EH (cell line): ENCODE measurements at places on chromosomes 7 and 10.
A peak's percentile ranks its signal among the peaks of the same experiment; 100 is the strongest.

- DNase-seq: no peak
Observed at GRCh38 chr7:118496138-118496644, 271.7 kb downstream of the ANKRD7 start.

DNA sequence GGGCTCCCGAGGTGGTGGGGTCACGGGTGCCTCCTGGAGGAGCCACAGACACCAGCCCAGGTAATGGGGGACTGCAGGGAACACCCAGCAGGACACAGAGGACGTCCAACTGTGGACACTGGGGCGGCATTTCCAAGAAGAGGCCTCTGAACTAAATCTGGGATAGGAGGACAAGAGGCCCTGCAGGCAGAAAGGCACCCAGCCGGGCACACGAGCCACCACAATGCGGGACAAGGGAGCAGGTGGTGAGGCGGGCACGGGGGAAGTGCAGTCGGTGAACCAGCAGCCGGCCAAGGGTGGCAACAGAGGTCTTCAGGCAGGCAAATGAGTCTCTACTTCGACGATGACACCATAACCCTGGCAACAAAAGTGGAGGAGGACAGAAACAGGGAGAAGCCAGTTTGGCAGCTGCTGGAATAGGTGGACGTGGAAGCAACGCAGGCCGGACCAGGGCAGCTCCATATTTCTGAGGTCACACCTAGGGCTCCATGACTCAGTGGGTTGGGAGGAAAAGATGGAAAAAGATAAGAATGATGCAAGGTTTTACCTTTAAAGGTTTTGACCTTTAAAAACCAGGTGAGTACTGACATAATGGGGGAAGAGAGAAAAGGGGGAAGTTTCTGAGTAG is 26.1 kb upstream of the GALNTL5 start:
- DNase-seq: no peak

DNA sequence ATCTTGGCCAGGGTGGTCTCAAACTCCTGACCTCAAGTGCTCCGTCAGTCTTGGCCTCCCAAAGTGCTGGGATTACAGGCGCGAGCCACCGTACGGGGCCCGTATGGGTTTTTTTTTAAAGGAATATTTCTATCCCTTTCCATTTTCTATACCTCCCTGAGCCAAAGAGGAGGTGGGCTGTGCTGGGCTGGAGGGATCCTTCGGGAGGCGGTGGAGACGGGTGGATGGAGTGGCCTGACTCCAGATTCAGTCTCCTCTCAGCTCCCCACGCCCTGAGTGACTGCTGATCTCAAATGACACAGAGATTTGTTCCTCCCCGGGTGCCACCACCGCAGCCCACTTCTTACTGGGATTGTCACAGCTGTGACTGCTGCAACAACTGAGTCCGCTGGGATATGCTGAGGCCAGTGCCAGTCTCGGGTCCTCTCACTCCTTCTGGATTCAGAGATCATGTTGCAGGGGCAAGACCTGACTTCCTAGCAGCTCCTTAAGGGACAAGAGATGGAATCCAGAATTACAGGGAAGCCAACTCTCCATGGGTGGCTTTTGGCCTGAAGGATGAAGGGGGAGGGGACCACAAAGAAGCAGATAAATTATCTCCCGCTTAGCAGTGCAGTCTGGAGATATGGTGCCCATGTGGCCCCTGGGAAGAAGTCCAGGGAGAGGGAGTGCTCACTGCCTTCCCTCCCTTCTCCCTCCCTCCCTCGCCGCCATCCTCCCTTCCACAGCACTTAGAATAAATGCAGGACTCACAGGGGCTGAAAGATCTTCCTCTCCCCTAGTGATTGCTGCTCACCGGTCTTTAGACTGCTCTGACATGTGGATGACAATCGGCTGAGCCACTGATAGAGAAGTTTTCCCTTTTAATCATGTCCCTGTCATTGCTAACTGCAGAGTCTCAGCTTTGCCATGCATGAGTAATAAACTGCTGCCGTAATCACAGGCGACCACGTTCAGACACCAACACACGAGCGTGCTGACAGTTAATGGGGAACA is 14.3 kb downstream of the GALNT17 start:
- DNase-seq: no peak

DNA sequence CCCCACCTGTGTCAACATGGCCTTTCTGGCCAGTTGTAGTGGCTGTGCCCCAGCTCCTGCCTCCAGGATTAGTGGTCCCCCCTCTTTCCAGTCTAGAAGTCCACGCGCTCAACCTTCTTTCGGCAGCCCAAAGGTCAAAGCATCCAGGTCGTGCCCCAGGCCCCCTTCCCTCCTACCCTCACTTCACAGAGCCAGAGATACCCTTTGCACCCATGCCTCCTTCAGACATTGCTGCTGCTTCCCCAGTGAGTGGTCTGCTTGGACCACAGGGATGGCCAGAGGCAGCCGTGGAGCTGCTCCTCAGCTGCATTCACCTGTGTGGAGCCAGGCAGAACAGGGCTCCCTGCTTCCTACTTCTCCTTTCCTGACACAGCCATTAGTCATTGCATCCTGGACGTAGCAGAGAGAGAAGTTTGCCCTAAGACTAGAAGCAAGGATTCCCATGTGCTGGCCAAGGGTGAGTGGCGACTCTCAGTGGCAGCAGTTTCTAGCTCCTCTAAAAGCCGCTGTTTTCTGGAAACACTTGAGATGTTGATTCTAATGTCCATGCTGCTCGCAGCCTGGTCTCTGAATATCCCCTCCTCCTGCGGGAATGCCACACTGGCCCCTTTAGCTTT is 243.1 kb upstream of the SHH start:
- no peak for DNase-seq

DNA sequence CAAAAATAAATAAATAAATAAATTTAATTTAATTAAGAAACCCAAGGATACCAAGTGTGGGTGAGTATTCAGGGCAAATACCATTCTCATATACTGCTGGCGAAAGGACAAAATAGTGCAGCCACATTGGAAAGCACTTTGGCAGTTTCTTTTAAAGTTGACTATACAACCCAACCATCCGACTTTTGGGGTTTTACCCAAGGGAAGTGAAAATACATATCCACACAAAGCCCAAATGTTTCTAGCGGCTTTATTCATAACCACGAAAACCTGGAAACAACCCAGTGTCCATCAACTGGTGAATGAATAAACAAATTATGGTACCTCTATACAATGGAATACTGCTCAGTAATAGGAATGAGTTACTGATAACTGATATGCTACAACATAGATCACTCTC is 36.2 kb upstream of the OGDHL start:
- DNase-seq: no peak

DNA sequence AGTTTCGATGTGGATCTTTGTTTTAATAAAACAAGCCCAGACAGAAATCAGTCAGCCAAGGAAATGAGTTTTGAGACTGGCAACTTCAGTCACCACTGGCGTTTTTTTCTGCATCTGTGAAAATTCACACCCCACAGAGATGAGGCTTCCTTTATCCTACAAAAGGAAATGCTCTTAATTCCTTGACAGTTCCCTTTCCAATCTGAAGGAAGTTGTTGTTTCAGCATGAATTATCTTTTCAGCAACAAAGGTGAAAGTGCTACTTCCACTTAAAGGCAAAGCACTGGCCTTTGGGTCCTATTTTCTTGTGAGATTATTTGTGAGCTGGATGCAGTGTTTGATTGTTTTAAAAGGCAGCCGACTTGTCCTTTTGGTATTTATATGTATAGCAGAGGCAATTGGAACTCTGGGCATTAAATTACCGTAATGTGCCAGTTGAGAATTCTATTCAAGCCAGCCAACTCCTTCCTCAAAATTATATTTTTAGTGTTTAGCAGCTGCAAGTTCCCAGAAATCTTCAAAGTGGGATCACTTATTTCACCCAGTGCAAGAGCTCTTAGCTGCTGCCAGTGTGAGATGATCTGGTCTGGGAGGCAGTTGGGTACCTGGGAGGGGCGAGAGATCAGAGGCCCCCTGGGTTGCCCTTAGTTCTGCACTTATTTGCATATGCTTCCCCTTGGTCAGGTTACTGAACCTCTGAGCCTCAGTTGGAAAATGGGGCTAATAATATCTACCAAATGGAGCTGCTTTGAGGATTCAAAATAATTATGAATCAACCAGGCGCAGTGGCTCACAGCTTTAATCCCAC is 427.1 kb downstream of the GALNT17 start:
- no peak for DNase-seq

GRCh38 chr10:59362959-59363381 is 621 bp upstream of the FAM13C start:
- peak; percentile 31 for DNase-seq

DNA sequence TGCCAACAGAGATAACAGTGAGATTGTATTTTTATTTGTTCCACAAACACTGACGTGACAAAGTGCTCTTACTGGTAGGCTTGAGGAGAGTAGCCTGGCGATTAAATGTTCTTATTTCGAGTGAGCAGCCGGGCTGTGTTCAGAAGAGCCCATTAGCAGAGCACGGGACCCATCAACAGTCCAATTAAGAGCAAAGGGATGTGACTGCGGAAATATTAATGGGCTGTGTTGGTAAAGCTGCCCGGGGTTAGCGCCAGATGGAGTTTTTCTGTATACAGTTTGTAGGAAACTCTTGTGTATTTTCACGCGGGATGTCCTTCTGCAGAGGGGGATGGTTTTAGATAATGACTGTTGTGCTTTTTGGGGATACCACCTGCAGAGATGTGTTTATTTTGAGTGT is 104.3 kb downstream of the KIAA1217 start:
- DNase-seq: no peak

DNA sequence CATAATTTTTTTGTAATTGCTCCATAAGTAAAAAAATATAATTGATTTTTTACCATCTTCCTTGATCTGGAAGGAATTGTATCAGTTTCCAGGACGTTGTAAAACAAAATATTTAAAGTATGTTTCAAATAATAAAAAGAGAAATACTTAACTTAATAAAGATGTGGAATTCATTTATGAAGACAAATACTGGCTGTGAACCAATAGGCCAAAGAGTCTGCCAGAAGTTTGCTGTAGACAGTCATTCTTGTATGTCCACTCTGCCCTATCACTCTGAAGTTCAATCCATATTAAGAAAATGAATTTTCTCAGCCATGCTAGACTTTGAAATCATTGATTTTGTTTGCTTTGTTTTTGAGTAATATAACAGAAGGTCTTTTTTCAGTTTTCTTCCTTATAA is 256.4 kb downstream of the TRIL start:
- DNase-seq: peak; percentile 51
